ENCODE measurements at places on chromosomes 1 and 21.

DNA sequence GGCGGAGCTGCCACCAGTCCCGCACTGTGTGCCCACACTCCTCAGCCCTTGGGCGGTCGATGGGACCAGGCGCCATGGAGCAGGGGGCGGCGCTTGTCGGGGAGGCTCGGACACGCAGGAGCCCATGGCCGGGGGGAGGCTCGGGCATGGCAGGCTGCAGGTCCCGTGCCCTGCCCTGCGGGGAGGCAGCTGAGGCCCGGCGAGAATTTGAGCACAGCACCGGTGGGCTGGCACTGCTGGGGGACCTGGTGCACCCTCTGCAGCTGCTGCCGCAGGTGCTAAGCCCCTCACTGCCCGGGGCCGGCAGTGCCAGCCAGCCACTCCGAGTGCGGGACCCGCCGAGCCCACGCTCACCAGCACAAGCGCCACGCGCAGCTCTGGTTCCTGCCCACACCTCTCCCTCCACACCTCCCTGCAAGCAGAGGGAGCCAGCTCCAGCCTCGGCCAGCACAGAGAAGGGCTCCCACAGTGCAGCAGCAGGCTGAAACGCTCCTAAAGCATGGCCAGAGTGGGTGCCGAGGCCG is 267.7 kb downstream of the RYR2 start:
- no peak for DNase-seq

- no peak for DNase-seq
These were observed 59.7 kb downstream of the ROR1 start for GRCh38 chr1:63833363-63834119.

DNA sequence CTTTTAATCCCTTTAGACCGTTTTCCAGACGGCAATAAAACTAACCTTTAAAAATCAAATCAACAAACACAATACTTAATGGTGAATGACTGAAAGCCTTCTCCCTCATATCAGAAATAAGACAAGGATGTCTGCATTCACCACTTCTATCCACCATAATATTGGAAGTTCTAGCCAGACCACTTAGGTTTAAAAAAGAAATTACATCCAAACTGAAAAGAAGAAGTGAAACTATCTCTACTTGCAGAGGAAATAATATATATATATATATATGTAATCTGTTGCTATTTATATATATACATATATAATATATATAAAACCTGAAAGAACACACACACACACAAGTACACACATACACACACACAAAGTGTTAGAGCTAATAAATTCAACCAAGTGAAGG is 100.4 kb downstream of the BRINP3 start:
- DNase-seq = no peak

GRCh38 chr1:33335020-33335419 is 14.1 kb upstream of the A3GALT2 start:
- DNase-seq = no peak

GRCh38 chr1:1274299-1274930 is 761 bp upstream of the UBE2J2 start:
- DNase-seq = no peak

DNA sequence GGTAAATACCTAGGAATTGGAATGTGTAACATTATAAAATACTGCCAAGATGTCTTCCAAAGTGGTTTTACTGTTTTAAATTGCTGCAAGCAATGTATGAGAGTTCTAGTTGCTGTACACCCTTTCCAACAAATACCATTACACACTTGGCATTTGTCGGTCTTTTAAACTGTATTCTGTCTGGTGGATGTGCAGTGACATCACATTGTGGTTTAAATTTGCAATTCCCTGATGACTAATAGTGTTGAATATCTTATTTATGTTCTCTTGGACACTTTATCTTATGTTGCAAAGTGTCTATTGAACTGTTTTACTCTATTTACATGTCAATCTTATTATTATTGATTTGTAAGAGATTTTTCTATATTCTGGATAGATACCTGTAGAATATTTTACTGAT is 561.2 kb upstream of the B3GALT2 start:
- DNase-seq = no peak

DNA sequence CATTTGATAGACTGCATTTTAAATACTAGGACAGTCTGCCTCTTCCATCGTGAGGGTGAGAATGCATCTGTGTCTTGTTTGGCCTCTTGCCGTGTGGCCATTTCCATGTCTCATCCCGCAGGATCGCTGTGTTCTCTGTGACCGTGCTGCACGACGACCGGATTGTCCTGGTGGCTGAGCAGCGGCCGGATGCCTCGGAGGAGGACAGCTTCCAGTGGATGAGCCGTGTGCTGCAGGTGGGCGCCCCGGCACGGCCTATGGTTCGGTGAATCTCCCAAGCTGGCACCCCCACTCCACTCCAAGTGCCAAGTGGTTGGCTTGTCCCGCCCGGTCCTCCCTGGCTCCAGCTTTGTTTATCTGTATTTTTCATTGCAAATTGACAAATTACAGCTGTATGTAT is 55.2 kb downstream of the S100B start:
- DNase-seq = no peak

- no peak for DNase-seq
These were observed 14.2 kb upstream of the ADORA3 start for GRCh38 chr1:111517469-111518225.

DNA sequence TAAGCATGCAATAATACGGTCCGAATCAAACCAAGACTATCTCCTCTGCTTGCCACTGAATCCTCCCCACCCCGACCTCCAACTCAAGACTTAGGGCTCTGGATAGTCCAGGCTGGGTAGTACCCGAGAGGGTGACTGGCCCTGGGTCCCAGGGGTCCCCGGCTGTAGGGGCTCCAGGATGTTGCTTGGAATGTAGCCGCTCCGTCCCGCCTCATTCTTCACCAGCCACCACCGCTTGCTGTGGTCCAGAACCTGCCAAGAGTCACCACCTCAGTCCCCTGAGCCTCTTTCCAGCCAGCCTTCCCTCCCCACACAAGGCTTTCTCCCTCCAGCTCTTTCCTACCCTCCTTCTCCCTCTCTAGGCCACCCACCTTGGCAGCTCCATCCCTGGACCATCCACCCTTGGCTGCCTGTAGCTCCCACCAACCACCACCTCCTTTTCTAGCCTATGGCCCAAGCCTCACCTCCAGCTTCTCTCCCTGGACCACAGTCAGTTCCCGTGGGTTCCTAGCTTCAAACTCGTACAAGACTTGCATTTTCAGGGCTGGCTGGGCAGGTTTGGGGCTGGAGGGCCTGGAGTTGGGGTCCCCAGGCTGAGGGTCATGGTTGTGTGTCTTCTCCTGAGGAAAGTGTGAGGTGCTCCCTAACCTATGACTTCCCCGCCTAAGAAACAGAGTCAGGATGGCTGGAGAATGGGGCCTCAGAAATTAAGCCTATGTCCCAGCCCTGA is 10.9 kb upstream of the GSTM3 start:
- DNase-seq = no peak

GRCh38 chr1:31689854-31690253 is 14.0 kb downstream of the COL16A1 start:
- no peak for DNase-seq

DNA sequence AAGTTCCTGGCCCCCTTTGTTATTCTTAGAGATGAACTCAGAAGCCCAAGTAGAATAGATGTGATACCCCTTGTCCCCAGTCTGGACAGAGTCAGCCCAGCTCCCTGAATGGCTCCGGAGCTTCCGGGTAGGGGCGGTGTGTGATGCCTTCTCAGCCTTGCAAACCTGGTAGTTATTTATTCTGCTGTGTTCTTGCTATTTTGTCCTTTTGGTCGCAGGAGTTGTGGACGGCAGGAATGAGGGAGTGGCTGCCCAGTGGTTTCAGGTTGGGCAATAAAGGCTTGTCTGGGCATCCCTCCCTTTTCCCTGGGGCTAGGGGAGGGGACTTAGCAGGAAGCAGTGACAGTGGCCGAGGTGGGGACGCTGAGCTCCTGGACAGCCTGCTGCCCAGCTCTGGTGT is 2.8 kb downstream of the PTPRU start:
- no peak for DNase-seq

GRCh38 chr1:48214820-48215219 is 7.7 kb upstream of the SLC5A9 start:
- no peak for DNase-seq

DNA sequence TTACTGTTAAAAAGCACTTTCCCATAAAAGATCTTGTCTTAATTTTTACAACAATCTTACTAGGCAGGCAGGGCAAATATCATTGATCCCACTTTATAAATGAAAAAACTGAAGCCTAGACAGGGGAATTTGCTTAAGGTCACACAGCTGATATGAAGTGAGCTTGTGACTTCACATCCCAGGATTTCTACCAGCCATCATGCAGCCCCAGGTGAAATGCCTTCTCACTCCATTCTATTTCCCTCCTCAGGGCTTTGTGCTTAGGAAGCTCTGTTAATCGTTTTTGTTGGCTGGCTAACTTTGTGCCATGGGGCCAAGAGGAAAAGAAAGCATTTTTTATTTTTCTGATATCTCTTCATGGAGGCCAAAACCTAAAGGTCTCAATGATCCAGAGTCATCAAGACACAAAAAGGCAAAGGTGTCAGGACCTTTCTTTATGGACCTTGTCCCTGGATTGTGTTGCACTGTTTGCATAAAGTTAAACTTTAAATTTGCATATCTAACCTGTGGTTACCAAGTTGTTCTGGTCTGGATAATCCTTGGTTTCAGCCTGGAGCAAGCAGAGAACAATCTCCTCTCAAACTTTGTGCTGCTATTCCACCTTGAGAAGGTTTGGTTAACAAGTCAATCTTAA is 44.8 kb upstream of the ZNF326 start:
- DNase-seq = no peak

GRCh38 chr1:177596485-177596884 is 373.4 kb downstream of the SEC16B start:
- DNase-seq = no peak

DNA sequence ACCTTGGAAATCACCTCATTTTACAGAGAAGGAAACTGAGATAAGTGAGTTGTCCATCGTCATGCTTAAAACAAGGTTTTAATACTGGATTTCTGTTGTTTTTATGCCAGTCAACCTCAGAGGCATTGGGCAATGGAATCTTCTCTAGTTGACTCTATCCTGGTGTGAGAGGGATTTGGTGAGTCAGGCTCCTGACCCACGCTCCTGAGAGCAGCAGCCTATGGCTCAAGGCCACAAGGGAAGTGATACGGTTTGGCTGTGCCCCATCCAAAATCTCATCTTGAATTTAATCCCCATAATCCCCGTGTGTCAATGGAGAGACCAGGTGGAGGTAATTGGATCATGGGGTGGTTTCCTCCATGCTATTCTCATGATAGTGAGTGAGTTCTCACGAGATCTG is 90.1 kb downstream of the TLR5 start:
- no peak for DNase-seq

GRCh38 chr1:21702780-21703179 is 33.6 kb upstream of the RAP1GAP start:
- peak; percentile 58 for DNase-seq

- no peak for DNase-seq
These were observed 35.9 kb upstream of the KANK4 start for GRCh38 chr1:62355095-62355494.

DNA sequence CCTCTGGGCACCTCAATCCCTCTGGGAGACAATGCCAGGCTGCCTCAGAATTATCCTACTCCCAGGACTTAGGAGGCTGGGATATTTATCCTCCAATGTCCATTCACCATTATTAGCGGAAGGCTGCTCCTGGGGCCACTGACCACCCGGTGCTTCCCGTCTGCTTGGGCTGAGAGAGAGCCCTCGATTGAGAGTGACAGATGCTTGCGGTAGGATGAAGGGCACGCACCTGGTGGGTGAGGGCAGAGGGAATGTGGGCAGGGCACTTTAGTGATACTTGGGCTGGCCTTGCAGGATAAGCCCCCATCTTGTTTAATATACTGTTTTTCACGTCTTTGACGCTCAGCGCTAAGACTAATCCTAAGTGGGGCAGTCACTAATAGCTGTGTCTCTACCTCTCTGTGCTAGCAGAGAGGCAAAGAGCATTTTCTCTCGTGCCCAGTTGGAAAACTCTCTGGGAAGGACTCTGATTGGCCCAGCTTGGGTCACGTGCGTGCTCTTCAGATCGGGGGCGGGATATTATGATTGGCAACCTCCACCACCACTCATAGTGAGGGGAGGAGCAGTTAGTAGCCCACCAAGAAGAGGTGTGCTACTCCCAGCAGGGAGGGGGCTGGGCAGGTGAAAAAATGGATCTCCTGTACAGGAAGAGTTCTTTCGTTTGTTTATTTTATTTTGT is 10.6 kb upstream of the PARS2 start:
- peak; percentile 11 for DNase-seq

GRCh38 chr1:239816081-239816782 is 275.5 kb upstream of the FMN2 start:
- no peak for DNase-seq

DNA sequence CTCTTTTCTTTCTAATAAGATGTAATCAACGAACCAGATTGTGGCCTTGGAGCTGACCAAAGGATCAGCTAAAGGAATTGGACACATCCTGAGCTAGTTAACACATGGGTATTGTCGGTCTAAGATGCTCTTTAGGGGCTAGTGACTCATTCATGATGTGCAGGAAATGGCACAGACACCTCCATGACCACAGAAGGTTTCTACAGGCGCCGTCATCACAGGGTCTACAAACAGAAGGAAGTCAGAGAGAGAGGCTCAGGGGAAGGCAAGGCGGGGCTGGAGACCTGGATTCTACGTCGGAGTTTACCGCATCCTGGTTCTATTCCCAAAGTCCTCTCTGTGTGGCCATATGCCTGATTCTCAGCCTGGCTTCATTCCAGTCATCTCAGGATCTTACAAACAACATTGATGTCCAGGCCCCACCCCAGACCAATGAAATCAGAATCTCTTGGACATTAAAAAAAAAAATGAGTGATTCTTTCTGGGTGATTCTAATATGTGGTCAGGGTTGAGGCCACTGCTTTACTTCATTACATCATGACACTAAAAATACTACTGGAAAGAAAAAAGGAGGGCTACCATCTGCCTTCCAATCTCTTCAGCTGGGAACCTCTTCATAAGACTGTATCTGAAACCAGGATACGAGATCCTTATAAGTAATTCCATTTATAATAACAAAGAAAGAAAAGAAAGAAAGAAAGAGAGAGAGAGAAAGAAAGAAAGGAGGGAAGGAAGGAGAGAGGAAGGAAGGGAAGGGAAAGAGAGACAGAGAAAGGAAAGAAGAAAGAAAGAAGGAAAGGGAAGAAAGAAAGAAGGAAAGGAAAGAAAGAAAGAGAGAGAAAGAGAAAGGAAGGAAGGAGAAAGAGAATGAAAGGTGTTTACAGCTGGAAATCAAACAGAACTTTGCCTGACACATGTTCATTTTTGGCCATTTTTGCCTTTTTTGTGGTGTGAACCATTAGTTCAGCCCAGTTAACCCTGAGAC is 11.6 kb upstream of the KCNJ15 start:
- DNase-seq = peak; percentile 70

GRCh38 chr1:222040121-222040805 is 298.4 kb upstream of the DUSP10 start:
- DNase-seq = no peak

GRCh38 chr1:151998611-151999362 is 5.1 kb upstream of the S100A10 start:
- no peak for DNase-seq

GRCh38 chr1:235902677-235903542 is 36.2 kb upstream of the LYST start:
- DNase-seq = no peak

DNA sequence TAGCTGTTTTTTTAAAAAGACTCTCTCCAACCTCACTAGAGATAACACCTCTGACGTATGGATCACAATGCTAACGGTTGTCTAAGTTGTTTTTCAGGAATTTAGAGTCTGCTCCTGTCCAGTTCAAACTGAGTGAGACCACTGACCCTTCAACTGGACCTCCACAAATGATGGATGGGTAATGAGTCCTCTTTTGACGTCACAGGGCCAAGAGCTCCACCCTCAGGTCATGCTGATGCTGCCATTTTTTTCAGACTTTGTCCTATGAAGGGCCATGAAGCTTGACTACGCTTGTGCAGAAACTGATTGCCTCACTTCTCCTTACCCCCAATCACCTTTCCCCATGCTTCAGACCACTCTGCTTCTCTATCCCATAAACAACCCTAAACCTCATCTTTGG is 16.6 kb downstream of the GRIK3 start:
- no peak for DNase-seq

All from dermis microvascular lymphatic vessel endothelial cell (primary cell).